ENCODE measurements at places on chromosomes 4 and X.

DNA sequence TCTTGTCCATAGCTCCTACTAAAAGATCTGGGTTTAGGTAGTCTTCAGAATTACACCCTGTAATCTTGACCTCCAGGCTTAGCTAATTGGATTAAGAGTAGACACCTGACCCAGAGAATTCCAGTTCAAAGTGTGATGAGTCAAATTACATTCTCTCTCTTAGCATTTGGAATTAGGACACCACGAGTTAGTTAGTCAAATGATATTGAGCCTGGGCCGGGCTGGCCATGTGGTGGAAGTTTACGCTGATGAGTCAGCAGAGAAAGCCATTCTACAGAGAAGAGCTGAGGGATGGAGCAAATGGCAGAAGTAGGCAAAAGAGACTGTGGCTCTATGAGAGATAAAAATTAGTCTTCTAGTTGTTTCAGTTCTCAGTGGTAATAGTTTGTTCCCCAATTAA lies 31.1 kb downstream of the CEP44 start:
- no peak for DNase-seq

GRCh38 chr4:139076016-139076744 lies 60.6 kb downstream of the NOCT start:
- DNase-seq = no peak

GRCh38 chr4:89486042-89486441 lies 178.4 kb upstream of the GPRIN3 start:
- peak; percentile 17 for DNase-seq

- no peak for DNase-seq
These were observed 49.3 kb upstream of the EPGN start for GRCh38 chr4:74258963-74259362.

DNA sequence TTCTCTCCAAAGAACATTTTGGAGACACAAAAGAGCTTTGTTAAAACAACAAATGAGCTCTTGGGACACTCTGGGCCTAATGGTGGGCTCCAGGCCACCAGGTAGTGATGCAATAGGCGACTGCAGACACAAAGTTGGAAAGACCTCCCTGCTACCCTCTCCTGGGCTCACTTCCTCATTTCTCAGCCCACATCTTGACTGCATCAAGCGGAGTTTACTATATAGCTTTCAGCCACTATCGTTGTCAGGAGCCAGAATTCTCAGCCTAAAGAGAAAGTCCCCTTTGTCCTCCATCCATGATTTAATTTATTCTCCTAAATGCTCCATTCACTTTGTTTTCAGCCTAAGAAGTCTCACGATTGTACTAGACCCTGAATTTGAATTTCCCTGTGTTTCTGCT lies 114.9 kb downstream of the EFHC2 start:
- no peak for DNase-seq

- DNase-seq = no peak
These were observed 13.1 kb downstream of the TAB3 start for GRCh38 chrX:30875957-30876356.

DNA sequence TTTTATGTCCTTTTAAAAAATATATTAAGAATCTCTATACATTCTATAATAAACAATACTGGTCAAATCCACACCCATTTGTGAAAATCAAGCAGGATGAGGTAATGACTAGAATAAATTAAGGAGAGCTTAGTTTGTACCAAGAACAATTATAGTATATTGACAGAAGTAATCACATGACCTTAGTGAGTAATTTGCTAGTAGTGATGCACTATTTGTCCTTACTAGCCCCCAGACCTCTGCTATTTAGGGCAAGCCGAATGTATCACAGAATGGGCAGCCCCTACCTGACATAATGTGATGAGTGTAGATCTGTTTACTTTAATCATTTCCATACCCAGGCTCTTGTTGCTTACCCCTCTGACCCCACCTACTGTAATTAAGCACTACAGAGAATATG lies 15.8 kb downstream of the ATP1B4 start:
- no peak for DNase-seq

- no peak for DNase-seq
These were observed 7.8 kb downstream of the HMGB3 start for GRCh38 chrX:150990910-150991309.

DNA sequence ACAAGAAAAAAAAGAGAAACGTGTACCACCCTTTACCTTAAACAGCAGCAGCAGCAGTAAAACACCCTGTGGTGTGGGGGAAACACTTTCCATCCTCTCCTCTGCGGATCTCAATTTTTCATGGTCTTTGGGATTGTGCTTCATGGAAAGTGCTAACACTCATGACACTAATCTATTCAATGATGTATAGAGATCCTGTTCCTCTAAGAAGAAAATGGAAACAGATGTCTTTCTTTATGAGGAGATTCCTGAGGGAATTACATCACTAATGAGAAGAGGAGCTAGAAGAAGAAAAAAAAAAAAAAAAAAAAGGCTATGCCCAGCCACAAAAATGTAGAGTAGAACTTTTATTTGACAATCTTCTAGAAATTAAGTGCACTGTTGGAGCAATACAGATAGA lies 62.9 kb upstream of the NDST3 start:
- DNase-seq = no peak

- peak; percentile 33 for DNase-seq
These were observed 40.5 kb upstream of the BMP3 start for GRCh38 chr4:80989921-80990544.

- no peak for DNase-seq
These were observed 6.3 kb upstream of the PPEF2 start for GRCh38 chr4:75908555-75908954.

- DNase-seq = no peak
These were observed 100.4 kb downstream of the HMX1 start for GRCh38 chr4:8771258-8771590.

DNA sequence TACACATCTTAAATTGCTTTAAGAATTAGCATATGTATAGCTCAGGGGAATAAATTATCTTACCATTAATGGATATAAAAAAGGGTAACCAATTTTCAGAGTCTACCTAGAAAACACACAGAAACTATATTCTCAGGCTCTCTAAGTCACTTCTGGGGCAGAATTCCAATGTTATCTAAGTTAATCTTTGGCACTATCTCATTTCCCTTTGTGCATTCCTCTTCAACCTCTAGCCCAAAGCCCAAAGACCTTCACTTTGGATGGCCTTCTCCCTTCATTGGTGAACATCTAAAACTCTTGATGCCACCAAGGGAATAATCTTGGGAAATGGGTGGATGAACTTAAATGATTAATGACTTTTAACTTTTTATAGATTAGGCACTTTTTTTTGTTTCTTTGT lies 108.3 kb downstream of the APBB2 start:
- DNase-seq = no peak

DNA sequence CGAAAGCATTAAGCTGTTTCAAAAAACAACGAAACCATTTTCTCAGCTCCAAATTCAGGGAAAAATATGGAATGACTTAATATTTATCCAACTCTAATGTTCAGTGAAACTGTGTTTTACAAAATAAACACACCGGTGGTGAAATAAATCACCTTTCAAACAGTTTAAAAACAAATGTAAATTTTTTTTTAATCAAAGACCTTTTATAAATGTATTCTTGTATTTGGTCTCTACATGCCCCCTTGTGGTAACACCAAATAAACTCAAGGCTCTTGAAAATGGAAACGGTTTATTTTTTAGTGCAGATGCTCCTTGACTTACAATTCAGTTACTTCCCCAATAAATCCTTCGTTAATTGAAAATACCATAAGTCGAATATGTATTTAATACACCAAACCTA lies 45.8 kb upstream of the ITM2A start:
- DNase-seq = no peak

GRCh38 chrX:20412871-20413486 lies 146.3 kb upstream of the RPS6KA3 start:
- DNase-seq = no peak

GRCh38 chr4:8050555-8051206 lies 107.9 kb downstream of the ABLIM2 start:
- DNase-seq = peak; percentile 61

DNA sequence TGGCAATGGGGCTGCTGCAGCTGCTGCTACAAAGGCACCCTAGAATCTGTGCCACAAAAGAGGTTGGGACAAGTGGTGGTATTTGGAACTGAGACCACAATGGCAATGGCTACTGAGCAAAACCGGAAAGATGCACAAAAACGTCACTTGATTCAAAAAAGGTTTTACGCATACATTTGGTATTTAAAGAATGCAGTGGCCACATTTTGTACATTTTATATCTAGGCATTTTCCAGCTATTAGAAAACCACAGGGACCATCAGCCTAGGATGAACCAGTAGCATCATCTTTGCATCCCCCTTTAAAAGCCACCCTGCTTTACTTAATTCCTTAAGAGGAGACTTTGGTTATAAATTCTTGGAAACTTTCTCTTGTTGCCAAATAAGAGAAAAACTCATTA lies 104.8 kb upstream of the CXCL13 start:
- DNase-seq = no peak

- DNase-seq = no peak
These were observed 173.8 kb downstream of the CAMK2D start for GRCh38 chr4:113587640-113588275.

GRCh38 chr4:72529148-72529822 lies 39.7 kb downstream of the ADAMTS3 start:
- no peak for DNase-seq

DNA sequence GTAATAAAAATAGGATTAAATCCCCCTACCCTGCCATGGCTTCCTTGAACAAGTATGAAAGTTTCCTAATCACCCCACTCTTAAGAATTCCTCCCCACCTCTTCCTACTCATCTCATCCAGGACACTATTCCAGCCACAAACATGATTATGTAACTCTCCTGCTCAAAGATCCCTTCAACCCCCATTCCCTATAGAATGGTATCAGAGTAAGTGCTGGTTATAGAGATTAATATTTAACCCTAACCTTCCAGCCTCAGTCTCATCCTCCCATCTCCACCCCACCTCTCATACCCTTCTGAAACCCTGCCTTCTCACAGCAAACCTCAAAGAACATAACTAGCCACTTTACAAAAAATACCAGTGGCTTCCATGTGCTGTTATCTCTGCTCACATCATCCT lies 155.1 kb downstream of the PPP3CA start:
- DNase-seq = no peak

DNA sequence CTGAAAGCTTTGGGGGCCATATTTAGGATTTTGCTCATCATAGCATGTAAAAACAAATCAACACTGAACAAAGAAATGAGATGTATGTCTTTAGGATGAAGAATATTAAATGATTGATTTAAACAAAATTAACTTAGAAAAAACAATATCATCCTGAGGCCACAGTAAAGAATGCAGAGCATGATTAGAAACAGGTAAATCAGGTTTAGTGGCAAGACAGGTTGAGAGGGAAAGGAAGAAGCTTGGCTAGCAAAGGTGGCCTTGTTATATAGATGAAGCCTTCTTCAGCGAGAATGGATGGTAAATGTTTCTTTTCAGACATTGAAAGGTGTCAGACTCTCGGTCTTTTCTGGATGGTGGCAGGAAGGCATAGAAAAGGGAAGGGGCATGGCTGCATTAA lies 11.9 kb upstream of the MAGEB16 start:
- no peak for DNase-seq

DNA sequence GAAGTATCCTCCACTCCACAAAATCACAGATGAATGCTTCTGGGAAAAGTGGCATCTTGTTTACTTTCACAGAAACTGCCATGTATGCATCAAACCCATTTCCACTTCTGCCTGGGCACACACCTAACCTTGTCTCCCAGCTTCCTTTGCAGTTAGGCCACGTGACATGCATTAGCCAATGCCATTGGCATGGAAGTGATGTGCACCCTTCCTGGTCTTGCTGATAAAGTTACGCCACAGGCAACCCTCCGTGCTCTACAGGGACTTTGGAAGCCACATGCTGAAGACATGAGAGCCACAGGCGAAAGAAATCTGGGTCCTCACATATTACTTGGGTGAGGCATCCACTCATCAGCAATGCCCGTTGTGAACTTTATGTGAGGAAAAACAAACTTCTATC lies 123.3 kb downstream of the USP46 start:
- no peak for DNase-seq

DNA sequence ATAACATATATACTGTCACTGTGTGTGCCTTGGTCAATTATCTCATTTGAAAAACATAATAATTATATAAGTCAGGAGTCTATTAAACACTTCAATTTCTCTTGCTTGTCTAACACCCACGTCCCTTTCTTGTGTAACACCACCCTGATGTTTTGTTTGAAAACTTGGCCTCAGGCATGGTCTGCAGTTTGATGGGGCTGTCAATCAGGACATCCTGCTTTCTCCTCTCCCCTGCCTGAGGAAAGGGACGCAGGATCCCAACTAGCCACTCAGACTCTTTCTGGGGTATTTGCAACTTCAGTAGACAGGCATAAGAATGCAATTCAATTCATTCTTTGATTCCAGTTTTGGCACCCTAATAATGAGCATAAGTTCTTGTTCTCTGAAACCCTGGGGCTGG lies 48.8 kb downstream of the DKK2 start:
- no peak for DNase-seq

DNA sequence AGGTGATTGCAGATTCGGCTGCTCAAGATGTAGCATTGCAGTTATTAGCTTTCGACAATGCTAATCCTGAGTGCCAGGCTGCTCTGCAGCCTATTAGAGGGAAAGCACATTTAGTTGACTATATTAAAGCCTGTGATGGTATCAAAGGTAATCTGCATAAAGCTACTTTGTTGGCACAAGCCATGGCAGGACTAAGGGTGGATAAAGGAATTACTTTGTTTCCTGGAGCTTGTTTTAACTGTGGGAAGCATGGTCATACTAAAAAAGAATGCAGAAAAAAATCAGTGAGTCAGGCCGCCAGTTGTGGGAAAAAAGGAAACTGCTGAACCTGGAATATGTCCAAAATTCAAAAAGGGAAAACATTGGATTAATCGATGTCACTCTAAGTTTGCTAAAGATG lies 154.9 kb upstream of the TECRL start:
- DNase-seq = no peak

DNA sequence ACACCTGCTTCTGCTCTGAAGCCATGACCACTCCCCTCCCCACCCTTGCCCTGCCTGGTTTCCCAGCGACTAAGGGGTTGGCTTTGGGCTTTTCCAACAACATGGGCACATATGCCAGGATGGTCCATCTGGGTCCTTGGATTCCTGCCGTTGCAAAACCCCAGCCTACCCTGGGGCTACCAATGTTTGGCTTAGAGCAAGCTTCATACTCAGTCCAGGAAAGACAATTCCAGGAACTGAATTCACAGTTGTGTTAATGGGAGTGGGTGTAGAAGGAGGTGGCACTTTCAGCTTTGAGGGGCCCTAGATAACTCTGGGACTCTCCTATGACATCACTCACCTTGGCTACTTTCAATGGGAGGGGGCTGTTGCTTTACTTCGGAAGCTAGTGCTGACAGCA lies 9.0 kb downstream of the FGFBP1 start:
- DNase-seq = no peak

DNA sequence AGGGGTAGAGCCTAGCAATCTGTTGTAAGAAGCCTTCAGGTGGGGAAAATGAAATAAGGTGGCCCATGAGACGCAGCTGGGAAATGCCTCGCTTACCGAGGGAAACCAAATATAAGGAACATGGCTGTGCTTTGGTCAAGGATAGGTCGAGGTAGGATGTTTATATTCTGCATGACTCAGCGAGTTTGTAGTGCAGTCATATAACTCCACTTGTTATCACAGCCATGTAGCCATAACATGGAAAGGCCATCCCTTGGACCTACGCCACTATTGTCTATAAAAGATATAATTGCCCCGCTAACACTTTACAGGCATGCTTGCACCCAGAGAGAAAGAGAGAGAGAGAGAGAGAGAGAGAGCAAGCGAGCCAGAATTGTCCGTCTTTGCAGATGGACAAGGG lies 80.9 kb upstream of the GLRA2 start:
- no peak for DNase-seq
